Upper lobe of right lung (tissue), 1 donor: ENCODE measurements at places on chromosomes 7 and 10. TPM values are rescaled to one million over a fixed set of nuclear protein-coding genes. Genes with fewer than 3 reads are reported as not detected.

GRCh38 chr10:73465978-73466726 is 29.7 kb downstream of the PPP3CB start:
- DNase-seq: no peak

- DNase-seq: no peak
Observed at GRCh38 chr10:11532306-11532705, 79.1 kb downstream of the USP6NL start.

- no peak for DNase-seq
Observed at GRCh38 chr10:123535386-123535785, 130.8 kb upstream of the GPR26 start.

DNA sequence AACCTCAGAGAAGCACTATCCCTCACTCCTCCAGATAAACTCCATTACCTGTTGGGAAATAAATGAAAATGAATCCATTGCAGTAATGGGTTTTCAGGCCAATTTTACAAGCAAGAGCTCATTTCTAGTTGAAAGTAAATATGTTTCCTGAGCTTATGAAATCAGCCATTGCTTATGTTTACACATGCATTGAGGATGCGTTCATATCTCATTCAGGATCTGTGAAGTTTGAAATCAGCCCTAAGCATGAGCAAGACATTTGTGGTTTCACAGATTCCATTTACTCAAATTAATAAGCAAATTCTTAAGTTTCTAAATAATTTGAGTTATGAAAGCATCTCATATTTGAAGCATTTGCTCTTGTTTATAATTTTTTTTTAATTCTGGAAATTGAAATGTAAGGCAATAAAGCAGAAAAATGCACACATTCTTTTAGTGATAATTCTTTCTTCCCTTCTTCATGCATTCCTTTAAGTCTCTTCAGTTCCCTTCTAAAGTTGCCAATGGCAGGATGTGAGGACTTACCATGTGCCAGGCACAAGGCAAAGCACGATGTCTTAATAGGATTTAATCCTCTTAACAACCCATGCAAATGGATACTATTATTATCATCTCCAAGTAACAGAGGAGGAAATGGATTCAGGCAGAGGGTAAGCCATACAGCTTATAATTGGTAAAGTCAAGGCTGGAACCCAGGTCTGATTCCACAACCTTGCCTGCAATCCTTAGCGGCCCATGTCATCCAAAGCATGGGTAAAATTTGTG is 35.0 kb upstream of the CTTNBP2 start:
- no peak for DNase-seq

- DNase-seq: no peak
Observed at GRCh38 chr10:101903827-101904550, 60.4 kb upstream of the KCNIP2 start.

DNA sequence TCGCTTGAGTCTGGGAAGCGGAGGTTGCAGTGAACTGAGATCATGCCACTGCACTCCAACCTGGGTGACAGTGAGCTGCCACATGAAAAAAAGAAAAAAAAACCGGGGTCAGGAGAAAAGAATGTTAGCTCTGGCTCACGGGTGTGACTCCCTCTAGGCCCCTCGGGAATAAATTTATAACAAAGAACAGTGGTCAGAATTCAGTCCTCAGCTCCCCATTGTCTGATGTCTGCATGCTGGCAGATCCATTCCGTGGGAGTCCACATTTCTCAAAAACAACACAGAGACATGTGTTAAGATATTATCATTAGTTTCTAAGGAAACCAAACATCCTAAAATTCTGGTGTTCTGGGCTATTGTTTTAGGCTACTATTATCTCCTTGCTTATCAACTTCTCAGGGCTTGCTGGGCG is 90.6 kb downstream of the MARCHF5 start:
- DNase-seq: no peak

- DNase-seq: no peak
Observed at GRCh38 chr7:29652556-29652955, 88.9 kb downstream of the PRR15 start.

- no peak for DNase-seq
Observed at GRCh38 chr10:133117036-133117687, 29.4 kb downstream of the ADGRA1 start.

Gene WNT8B
- total RNA-seq: not detected

Gene KEL
- total RNA-seq: 0.87 TPM

Gene LBX1
- not detected for total RNA-seq

Gene RTKN2
- 93.7 TPM for total RNA-seq
